ENCODE measurements at places on chromosomes 5 and 9.

DNA sequence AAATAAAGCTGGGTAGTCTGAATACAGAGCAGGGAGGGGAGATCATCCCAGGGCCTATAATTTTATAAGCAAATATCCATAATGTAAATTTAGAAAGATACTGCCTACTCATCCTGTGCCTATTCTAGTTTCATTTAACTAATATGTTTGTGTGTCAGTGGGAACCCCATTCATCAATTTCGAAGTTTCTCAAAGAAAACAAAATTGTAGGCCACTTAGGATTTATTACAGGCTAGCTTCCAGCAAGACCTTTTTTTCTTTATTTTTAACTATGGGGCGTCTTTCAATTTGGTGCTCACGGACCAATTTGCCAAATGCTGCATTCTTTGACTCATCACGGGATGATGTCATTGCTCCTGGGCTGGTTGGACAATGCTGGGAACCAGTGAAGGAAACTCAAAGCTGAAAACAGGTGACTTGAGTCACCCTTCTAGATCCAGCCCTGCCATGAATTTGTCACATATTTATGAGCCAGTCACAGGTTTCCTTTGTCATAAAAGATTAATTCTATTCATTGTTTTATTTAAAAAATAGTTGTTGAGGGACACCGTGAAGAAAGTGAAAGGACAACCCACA is 13.4 kb downstream of the PCSK5 start:
- no peak for DNase-seq

GRCh38 chr5:135821061-135821801 is 13.2 kb upstream of the SLC25A48 start:
- DNase-seq, result no peak

DNA sequence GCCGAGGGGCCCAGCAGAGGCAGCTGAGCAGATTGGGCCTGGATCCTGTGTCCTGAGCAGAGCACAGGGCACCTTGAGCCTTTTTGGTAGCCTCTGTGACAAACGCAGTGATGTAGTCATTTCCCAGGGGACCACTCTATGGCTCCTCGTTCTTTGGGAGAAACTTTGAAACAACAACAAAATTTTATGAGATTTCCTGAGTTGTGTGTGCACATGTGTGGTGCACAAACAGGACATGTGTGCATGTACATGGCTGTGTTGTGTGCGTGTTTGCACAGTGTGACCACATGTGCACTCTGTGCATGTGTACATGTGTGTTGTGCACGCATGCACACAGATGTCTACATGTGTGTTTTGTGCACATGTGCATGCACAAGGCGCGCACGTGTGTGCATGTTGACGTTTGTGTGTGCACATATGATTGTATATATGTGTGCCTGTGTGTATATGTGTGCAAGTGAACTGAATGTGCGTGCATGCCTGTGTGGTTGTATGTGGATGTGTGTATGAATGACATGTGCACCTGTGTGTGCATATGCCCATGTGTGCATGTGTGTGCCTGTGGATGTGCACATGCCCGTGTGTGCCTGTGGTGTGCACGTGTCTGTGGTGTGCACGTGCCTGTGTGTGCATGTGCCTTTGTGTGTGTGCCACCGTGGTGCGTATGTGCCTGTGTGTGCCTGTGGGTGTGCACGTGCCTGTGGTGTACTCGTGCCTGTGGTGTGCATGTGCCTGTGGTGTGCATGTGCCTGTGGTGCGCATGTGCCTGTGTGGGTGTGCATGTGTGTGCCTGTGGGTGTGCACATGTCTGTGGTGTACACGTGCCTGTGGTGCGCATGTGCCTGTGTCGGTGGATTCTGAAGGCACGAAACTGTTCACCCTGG is 221.6 kb downstream of the CACNA1B start:
- no peak for DNase-seq

GRCh38 chr5:167284222-167284890 is 1007.1 kb upstream of the WWC1 start:
- no peak for DNase-seq

- no peak for DNase-seq
Measured at GRCh38 chr5:137096149-137097103, 402.7 kb downstream of the SPOCK1 start.

DNA sequence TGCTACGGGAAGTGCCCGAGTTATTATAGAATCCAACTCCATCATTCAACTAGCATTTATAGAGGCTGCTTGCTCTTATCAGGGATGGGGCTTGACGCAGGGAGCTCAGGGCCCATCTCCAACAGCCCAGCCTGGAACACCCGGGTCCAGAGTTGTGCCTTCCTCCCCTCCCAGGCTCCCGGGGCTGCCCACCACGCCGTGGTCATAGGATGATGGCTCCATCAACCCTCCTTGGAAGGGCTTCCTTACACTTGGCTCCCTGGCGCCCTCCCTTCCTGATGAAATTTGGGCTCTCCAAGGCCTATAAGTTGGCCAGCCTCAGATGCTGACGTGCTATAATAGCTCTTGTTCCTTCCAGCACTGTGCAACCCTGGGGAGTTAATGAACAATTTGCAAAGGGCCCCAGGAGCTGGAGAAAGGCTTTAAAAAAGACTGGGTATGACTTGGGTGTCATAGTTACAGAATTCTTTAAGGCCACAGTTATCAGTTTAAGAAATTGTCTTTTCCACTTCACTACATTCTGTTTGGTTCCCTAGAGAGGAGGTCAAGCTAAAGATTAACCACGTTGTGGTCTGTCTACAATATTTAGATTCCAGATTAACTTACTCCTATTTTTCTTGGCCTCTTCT is 42.5 kb upstream of the GADD45G start:
- no peak for DNase-seq

- DNase-seq, result no peak
Measured at GRCh38 chr5:132389585-132390286, 20.2 kb downstream of the SLC22A5 start.

- no peak for DNase-seq
Measured at GRCh38 chr9:88993327-88993726, 2.1 kb downstream of the S1PR3 start.

DNA sequence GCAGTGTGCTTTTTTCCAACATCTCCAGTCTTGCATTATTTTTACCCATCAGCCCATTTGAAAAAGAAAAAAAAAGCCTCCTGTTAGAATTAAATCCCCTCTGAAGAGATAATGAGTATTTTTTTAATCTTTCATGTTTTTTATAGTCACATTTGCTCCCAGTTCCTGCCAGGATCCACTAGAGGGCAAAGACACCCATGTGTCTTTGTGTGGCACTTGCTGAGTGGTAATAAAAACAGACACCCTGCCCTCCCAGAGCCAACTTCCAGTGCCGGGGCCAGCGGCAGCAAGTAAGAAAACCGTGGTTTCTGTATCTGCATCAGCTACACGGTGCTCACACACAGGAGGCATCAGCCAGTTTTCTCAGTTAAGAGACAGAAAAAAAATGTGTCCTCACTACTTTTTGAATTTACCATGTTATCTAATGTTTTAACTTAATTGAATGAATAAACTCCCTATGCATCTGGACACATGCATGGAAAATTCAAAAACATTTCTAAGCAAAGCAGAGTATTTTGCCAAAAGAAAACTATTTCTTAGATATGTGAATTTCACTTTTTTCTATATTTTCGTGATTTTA is 70.2 kb upstream of the PLEKHG4B start:
- no peak for DNase-seq

DNA sequence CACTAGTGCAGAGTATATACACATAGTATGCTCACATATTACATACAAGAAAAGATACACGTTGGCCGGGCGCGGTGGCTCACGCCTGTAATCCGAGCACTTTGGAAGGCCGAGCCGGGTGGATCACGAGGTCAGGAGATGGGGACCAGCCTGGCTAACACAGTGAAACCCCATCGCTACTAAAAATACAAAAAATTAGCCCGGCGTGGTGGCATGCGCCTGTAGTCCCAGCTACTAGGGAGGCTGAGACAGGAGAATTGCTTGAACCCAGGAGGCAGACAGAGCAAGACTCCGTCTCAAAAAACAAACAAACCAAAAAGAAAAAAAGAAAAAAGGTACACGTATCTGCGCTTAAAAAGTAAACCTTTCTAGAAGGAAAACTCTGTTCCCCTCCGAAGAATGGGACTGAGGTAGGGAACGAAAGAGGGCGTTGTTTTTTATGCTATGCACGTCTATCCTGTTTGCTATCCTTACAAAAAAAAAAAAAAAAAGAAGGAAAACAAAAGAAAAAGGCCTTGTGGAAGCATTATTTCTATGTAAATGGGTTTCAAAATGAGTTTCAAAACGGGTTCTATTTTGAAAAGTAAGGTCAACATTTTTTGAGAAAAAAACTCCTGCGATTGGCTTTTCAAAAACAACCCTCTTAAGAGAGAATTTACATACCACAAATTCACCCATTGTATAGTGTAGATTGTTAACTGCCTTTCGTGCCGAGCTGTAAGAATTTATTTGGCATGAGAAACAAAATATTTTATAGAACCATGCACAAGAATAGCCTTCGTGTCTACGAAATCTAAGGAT is 1.2 kb downstream of the AK3 start:
- DNase-seq, result no peak

GRCh38 chr9:113995963-113996362 is 82.1 kb downstream of the AMBP start:
- DNase-seq, result no peak

DNA sequence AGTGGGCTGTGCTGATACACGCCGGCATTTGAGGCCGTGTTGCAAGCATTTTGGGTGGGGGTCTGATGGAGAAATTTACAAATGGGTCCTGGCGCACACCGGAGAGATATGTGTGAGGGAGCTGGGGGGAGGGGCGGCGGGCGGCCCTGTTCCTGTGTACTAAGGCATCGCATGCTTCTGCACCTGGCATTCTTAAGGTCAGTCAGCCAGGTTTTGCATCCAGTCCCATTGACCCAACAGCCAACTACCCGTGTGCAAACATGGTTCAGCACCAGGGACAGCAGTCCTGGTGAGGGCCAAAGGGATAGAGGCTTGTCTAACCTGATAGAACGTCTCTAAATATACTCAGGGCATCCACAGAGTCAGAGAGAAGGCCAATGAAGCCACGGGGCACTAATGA is 839 bp downstream of the GABRG2 start:
- DNase-seq, result no peak

DNA sequence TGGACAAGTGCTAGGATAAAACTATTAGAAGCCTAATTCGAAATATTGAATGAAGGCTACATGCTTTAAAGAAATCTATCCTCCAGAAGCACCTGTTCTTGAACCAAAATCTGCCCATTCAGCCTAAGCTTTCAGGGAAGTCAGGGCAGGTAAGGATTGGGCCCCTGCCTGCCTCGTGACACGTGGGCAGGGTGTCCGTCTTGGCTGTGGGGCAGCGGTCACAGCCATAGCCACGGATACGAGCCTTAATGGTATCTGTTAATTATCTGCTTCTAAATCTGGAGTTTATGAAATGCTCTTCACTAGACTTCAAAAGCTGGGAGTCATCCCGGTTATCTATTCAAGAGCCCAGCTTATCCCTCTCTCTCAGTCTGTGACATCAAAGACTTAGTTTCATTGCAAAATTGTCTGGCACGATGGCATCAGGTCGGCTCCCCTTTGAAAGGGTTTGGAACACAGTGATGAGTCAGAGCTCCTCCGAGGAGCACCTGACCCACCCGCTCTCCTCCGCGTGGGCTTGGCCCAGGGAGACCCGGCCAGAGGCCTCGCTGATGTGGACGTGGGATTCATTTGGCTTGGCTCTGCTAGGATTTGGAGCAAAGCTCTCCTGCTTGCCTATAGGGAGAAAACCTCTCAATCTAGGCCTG is 135.9 kb downstream of the MACROH2A1 start:
- no peak for DNase-seq

DNA sequence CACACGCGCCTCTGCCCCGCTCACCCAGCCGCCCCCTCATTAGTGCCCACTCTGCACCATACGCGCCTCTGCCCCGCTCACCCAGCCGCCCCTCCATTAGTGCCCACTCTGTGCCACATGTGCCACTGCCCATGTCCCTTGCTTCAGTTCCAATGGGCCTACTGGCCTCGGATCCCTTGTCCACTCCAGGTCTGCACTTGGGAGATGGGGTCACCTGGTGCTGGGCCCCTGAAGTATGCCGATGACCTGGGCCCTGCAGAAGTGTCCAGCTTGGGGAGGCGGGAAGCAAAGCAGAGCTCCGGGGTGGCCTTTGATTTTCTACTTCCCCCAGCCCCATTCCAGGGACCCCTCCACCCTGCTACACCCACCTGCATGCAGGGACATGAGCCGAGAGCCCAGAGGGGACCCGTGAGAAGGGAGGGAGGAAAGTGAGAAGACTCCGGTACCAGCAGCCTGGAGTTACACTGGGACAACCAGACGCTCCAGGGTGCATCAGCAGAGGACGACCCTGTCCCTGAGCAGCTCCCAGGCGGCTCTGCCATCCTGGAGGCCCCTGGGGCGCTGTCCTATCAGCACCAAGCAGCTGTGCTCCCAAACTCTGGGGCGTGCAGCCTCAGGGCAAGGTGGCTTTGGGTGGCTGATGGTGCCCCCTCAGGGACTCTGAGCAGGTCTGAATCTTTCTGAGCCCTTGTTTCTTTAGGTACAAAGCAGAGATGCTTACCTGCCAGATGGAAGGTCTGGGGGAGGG is 140.8 kb downstream of the RXRA start:
- DNase-seq, result no peak

GRCh38 chr5:30239331-30240022 is 954.0 kb upstream of the CDH6 start:
- DNase-seq, result no peak

DNA sequence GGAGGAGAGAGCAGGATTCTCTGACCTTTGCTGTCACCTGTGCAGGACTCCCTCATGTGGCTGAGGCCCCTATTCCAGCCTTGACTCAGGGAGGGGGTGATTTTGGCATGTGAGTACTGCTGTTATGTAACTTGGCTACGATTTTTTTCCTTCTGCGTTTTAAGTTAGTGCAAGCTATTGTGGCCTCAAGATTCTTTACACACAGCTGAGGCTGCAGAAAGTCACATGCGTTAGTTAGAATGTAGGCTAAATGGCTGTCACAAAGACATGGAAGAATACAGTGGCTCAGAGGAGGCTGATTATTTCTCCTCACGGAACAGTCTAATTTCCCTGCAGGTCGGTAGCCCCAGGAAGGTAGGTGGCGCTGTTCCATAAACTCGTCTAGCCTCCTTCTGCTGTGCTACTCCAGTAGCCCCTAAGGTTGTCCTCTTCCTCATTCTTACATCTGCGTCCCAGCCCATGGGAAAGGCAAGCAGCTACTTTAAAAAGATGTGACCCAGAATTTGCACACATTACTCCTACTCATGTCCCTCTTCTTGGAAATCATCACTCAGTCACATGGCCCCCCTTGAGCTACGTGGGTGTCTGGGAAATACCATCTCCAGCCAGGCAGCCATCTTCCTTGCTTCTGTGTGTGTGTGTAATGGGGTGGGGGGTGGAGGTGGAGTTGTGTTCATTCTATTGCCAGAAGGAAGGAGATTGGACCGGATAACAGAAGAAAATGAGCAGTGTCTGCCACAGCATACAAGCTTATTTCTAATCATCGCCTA is 486.6 kb downstream of the CCDC171 start:
- DNase-seq, result no peak

GRCh38 chr5:155957884-155958283 is 369.1 kb upstream of the SGCD start:
- no peak for DNase-seq

Measured in stimulated activated CD4-positive, alpha-beta T cell treated with anti-CD3 and anti-CD28 coated beads, Interleukin-1b, Interleukin-23, amount 100 ng/mL, for 1 hour (primary cell).